Activated CD8-positive, alpha-beta memory T cell treated with anti-CD3 and anti-CD28 coated beads for 48 hours (primary cell): ENCODE measurements at places on chromosomes 11 and 22.

- no peak for DNase-seq
Observed at GRCh38 chr22:49660321-49660720, 167.4 kb downstream of the BRD1 start.

DNA sequence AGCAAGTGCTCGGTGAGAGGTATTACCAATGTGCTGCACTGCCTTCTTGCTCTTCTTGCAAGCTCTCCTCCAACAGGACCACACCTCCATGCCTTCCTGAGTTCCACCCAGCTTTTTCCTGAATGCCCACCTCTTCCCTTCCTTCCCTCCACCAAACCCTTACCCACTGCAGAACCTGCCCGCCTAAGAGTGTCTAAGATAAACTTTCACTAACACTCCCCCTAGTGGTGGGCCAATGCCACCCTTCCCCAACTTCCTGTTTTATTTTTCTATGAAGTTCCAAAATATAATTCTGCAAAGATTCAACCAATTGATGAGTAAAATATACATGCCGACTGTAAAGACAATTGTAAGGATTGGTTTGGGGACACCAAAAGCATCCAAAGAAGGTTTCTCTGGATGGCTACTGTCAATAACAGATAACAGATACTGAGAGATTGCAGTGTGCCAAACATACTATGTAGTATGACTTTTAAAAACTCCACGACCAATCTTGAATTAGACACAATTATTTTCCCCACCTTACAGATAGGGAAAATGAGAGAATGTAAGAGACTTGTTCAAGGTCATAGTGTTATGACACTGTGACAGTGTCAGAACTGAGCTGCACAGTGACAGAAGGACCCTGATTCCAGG, 38.6 kb upstream of the BMAL1 start:
- DNase-seq, result no peak

DNA sequence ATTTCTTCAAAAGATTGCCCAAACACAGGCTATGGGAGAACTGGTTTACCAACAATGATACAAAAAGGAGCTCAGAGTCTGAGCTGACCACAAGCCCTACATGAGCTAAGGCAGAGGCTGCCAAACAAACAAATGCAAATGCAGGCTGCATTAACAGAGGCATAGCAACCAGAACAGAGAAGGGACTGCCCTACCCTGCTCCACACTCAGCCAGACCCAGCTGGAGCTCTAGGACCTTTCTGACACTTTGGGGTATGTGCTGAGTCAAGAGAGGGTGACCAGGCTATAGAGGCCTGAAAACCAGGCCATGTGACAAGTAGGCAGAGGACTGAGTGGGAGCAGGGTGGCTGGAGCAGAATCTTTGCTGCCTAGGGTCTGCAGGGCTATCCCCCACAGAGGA, 17.8 kb upstream of the P2RY2 start:
- no peak for DNase-seq

- no peak for DNase-seq
Observed at GRCh38 chr22:36830601-36831000, 13.8 kb upstream of the PVALB start.

DNA sequence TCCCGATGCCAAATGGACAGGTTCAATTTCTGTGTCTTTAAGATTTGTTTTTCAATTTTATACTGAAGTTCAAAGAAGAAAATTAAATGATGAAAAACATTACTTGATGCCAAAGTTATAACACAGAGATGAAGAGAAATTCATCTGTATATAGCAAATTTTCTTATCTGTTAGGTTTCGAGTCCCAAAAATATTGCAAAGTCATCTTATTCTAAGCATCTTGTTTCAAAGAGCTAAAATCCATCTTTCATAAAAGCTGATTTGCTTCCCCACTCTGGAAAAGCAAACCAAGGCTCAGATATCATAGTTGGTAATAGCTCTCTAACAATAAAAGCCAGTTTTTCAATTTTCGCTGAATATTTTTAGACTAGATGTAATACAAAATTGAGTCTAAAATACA, 19.0 kb upstream of the CCDC89 start:
- no peak for DNase-seq

- DNase-seq, result no peak
Observed at GRCh38 chr22:28443526-28443876, 236.1 kb downstream of the TTC28 start.

DNA sequence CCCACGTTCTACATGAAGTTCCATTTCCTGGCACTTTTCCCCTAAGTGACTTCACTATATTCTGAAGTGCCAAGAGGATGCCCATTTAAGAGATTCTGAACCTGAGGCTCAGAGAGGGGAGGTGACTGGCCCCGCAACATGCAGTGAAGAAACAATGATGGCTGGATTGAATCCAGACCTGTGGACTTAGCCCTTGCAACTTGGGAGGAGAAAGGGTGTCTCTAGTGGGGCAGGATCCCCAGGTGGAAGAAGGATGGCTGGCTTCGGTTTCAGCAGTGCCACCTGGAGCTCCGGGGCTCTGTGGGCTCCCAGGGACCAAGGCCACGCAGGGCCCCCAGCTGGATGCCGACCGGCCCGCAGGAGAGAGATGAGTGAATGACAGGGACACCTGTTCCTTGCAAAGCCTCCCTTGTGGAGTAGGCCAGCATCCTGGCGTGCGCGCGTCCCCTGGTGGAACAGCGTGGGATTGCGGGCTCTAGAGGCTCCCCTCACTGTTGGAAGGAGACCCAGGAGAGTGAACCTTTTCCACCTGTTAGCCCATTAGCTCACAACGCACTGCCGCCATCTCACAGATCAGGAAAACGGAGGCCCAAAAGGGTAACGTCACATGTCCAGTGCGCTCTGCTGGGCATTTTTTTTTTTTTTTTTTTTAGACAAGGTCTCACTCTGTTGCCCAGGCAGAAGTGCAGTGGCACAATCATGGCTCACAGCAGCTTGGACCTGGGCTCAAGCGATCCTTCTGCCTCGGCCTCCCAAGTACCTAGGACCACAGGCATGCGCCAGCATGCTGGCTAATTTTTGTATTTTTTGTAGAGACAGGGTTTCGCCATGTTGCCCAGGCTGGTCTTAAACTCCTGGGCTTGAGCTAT, 104.7 kb downstream of the KIAA1671 start:
- DNase-seq, result peak; percentile 62

- peak; percentile 53 for DNase-seq
Observed at GRCh38 chr22:35552196-35552842, 11.7 kb downstream of the RASD2 start.

DNA sequence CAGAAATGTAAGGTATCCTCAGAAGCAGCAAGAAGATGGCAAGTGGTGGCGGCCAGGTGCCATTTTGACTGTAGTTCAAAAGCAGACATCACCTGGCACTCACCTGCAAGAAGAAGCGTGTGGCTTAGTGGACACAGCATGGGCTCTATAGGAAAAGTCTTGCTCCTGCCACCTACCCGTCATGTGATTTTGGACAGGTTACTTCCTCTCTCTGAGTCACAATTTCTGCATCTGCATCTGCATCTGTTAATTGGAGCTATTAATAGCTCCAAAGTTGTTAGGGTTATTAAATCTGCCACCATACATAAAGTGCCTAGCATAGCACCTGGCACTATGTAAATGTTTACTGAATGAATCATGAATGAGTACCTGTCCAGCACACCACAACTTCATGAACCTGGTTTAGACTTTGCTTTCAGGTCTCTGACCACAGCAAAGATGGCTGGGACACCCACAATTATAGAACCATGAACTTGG, 16.8 kb downstream of the RAB30 start:
- no peak for DNase-seq

GRCh38 chr11:21323617-21324016, 654.2 kb downstream of the NELL1 start:
- DNase-seq, result no peak

DNA sequence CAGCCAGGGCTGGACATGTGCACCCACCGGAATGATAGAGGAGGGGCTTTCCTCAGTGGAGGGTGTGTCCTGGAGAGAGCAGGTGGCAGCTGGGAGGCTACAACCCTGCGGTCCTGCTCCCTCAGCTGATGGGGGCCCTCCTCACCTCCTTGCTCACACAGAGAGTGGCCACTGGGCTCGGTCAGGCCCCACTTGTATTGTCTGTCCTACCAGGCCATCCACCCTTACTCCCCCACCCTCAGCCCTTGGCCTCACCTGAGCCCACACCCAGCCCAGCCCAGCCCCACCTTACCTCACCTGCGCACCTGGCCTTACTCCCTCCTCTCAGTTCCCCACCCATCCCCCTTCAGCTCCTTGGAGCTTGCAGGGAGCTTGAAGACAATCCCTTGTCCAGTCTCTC, 3.1 kb downstream of the TRPM5 start:
- DNase-seq, result no peak

GRCh38 chr11:122101625-122102291, 14.3 kb downstream of the BLID start:
- DNase-seq, result no peak

- DNase-seq, result no peak
Observed at GRCh38 chr11:10561947-10562346, 6.5 kb downstream of the LYVE1 start.

- DNase-seq, result no peak
Observed at GRCh38 chr11:2342981-2343380, 34.1 kb upstream of the CD81 start.

DNA sequence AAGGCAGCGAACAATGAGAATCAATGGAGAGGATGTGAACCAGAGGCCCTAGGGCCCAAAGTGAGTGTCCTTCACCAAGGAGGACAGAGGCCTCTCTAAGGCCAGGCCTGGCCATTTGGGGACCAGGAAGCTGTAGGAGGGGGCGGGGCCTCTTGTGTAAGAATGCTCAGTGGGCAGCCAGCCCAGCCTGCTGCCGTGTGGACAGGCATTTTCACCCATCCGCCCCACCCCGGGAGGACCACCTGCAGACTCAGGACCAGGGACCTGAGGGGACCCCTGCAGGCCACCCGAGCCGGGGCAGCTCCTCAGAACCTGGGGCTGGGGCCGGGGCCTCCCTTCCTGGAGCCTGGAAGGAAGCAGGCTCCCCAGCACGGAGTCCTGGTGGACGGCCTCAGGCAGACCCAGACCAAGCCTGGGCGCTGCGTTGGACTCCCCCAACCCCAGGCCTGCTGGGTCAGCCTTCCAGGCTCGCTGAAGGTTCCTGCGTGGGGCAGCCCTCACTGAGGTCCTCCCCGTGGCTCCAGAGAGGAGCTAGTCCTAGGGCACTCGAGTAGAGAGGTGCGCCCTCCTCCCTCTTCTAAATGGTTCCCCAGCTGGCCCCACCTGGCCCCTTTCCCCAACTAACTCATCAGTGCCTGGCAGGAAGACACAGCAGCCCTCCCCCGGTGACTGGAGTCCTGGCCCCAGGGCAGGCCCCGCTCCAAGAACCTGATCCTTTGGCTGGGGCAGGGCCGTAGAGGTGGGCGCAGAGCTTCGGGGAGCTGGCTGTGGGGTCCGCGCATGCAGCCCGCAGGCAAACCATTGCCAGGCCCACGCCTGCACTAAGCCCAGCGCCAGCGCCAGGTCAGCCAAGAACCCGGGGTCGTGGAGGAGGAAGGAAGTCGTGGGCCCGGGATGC, 1.5 kb upstream of the TRABD start:
- no peak for DNase-seq

- no peak for DNase-seq
Observed at GRCh38 chr22:30386608-30386959, 627 bp downstream of the RNF215 start.

- no peak for DNase-seq
Observed at GRCh38 chr11:112946866-112947265, 14.4 kb upstream of the NCAM1 start.

GRCh38 chr11:33635161-33635560, 65.5 kb downstream of the C11orf91 start:
- DNase-seq, result no peak

DNA sequence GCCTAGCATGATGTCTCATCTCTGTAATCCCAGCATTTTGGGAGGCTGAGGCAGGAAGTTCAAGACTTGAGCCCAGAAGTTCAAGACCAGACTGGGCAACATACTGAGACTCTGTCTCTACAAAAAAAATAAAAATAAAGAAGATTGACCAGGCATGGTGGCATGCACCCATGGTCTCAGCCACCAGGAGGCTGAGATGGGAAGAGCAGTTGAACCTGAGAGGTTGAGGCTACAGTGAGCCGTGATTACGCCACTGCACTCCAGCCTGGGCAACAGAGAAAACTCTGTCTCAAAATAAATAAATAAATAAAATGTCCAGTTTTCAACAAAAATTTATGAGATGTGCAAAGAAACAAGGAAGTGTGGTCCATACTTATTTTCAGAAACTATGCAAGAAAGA, 28.3 kb downstream of the EFCAB6 start:
- DNase-seq, result no peak

DNA sequence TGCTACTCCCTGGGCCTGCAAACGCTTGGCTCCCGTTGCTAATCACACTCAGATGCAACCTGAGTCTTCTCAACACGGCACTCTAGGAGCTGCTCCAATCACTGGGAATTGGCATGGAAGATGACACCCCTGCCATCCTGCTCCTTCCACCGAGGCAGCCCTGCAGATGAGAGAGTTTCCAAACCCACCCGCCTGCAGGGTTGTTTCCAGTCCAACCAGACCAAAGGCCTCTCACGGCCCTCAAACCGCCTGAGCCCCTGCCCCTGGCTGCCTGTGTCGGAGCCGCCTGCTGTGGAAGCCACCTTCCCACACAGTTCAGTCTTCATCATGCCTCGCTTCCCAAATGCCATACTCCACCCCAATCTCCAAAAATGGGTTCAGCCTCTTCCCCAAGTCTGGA, 36.8 kb upstream of the TP53I11 start:
- DNase-seq, result no peak

- DNase-seq, result no peak
Observed at GRCh38 chr11:69003866-69004367, 9.1 kb downstream of the MRGPRF start.

DNA sequence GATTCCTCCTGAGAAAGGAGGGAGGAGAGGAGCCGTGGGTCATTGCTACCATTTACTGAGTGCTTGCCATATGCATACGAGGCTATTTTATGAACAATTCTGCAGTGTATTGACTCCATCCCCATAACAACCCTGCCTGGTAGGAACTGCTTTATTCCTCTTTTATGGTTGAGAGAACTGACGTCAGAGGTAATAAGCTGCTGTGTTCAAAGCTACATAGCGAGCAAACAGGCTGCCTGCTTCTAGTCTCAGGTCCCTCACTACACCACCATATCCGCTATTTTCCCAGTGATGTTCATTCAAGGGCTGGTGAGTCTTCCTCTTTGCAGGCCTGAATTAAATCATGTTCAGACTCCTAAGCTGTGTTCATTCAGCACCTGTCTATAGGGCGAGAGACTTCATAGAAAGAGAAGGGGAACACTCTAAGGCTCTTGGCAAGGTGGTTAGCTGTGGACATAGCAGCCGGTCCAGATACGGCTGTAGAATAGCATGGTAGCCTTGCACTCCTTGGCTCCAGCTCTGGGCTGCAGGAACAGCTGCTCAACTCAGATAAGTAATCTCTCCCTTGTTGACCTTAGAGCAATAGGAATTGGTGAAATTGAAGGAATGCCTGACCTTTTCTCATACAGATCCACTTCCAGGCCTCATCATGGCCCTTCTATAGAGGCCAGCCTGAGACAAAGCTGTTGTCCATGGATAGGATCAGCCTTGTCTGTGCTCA, 82.6 kb downstream of the MICAL2 start:
- DNase-seq, result no peak
